ENCODE measurements at places on chromosomes 6 and 20. TPM values are rescaled to one million over a fixed set of nuclear protein-coding genes. Genes with fewer than 3 reads are reported as not detected.

GRCh38 chr6:126199466-126199865 lies 140.4 kb upstream of the CENPW start:
- no peak for DNase-seq

Gene DEFB127
- polyA plus RNA-seq, result not detected

- DNase-seq, result peak; percentile 73
These were observed 117.9 kb downstream of the JARID2 start for GRCh38 chr6:15363523-15364400.

Gene CDS2
- 60.9 TPM for polyA plus RNA-seq

Gene MLN
- not detected for polyA plus RNA-seq

DNA sequence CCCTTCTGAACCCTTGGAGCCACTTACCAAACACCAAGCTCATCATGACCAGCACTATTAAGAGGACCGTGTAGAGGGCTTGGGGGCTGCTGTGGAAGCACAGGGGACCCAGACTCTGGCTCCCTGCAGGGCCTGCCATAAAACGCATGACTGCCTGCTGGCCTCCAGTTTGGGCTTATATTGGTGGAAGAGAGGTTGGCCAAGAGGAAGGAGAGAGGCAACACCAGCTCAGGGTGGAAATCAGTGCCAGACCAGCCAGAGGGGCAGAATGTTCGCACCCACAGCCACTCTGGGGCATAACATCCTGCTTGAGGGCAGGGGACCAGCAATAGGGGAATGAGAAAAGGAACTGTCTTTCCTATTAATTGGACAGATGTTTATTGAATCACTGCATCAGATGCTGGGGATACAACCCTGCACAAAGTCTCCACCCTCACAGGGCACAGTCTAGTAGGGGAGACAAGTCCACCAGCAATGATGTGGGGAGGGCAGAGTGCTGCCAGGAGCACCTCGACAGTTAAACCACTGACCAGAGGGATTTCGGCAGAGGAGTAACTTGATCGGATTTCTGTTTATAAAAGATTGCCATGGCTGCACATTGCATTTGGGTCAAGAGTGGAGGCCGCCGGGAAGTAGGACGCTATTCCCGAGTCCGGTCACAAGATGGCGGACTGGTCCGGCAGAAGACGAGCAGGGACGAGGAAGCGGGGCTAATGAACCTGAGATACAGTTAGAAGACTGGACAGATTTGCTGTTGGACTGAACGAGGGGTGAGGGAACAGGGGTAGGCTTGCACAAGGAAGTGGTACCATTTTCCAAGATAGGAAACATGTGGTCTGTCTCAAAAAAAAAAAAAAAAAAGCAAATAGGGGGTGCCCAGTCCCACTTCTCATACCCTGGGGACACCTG lies at the start of gene LY6G5C:
LY6G5C (minus strand) TSS at position 842 of the 909 bp plus-strand sequence; CDS start at position 148, 694 bp downstream.
- no peak for DNase-seq

DNA sequence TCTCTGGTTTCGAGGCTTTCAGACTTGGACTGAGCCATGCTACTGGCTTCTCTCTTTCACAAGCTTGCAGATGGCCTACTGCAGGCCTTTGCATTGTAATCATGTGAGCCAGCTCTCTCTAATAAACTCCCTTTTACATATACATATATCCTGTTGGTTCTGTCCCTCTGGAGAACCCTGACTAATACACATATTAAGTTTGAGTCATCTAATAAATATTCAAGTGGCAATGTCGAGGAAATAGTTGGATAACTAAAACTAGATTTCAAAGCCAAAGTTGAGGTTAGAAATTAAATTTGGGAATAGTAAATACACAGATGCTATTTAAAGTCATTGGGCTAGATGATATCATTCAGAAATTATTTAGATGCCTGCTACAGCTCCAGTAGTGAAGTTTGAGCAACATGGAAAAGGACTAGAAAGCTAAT lies 1343.4 kb downstream of the GRIK2 start:
- DNase-seq, result no peak

GRCh38 chr6:45685076-45685475 lies 307.3 kb upstream of the SUPT3H start:
- no peak for DNase-seq

DNA sequence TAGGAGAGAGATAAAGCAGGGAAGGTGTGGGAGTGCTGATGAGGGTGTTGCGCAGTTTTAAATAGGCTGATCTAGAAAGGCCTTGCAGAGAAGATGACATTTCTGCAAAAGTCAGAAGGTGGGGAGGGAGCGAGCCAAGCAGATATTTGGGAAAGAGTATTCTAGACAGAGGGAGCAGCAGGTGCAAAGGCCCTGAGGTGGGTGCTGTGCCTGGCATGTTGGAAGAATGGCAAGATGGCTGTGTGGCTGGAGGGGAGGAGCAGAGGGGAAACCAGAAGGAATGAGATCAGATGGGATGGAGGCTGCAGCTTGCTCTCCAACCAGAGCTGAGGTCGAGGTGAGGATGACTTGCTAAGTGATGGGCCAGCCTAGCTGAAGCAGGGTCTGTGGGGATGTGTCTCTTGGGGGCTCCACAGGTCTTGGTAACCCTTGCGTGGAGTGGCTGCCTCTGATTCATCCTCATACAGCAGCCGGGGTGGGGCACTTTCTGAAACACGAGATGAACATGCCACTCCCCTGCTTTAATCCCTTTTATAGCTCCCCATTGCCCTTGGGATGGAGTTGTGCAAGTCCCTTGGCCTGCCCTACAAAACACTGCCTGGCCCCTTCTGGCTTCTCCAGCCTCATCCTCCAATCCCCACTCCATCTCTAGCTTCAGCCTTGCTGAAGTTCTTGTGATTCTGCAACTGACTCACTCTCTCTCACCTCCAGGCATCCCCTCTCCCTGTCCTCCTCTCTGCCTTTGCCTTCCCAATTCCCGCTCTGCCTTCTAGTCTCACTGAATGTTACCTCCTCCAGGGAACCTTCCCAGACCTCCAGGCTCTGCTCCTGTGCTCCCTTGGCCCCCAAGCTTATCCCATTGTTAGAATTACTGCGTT lies 94.1 kb downstream of the CDH22 start:
- DNase-seq, result no peak

GRCh38 chr6:133309579-133309978 lies 68.4 kb downstream of the EYA4 start:
- no peak for DNase-seq

DNA sequence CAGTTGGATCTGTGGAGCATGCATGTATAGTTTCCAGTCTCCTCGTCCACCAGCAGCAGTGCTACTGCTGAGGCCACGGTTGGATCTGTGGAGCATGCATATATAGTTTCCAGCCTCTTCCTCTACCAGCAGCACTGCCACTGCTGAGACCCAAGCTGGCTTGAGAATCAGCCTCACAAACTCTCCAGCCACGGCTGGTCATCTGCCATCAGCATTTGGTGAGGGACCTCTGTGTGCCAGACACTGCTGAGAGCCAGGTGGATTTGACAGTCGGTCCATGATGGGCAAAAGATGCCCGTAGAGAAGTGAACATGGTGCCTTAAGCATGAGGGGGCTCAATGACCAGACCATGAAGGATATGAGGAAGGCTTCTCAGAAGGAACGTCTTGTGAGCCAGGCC lies 46.4 kb downstream of the SLC9A8 start:
- DNase-seq, result no peak

GRCh38 chr6:13528777-13529343 lies 41.5 kb upstream of the GFOD1 start:
- no peak for DNase-seq

GRCh38 chr6:89199579-89199978 lies 17.6 kb downstream of the GABRR1 start:
- DNase-seq, result no peak

DNA sequence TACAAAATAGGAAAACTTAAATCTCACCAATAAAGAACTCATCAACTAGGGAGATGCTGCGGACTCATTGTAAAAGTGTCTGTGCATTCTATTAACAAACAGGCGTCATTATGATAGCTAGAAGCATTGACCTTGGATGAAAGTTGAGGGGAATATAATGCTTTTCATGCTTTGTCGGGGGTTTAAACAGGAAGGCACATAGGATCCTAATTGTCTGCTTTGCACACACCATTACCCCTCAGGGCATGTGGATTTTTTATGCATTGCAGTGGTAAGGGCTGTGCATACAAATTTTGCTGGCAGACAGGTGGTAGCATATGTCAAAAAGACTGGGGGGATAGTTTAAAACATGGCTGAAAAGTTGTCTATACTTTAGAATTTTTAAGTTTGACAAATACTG lies 447.9 kb upstream of the PLCB4 start:
- no peak for DNase-seq

Gene MKKS
- polyA plus RNA-seq, result 14.9 TPM

GRCh38 chr20:50284811-50285375 lies 94.3 kb downstream of the CEBPB start:
- no peak for DNase-seq

DNA sequence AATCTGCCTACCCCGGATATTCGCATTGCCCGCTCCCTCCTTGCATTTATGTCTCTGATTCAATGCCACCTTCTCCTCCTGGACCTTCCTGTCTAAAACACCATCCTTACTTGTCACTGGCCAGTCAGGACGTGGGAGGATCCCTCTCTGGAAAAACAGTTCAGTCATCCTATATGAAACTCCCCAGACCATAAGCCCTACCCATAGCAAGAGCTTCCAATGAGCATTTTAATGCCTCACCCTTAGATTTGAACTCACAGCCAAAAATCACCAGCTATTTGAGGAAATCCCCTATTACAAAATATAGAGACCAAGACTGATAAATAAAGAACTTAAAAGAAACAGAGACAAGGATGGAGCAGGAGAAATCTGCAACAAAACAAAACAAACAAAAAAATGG lies 86.4 kb downstream of the SHLD1 start:
- no peak for DNase-seq

Gene GSTA2
- not detected for polyA plus RNA-seq

DNA sequence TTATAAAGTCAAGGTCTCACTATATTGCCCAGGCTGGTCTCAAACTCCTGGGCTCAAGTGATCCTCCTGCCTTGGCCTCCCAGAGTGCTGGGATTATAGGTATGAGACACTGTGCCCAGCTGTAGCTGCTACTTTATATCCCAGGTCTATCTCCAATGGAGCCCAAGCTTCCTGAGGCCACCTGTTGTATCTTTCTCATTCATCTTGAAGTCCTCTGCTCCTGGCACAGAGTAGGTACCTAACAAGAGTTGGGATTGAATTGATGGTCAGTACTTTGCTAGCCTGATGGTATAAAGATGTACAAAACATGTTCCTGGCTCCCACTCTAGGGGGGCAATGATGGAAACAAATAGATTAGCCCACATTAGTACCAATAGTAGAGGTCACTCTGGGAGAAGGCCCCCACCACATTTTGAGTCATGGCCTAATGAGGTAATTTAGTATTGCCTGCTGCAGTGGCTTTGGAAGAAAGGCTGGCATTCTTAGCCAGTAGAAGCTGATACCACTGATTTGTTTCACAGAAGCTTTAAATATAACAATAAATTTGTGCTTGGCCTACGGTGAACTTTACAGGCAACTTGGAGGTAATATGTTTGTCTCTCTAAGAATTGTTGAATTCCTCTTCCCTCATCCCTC lies 5.4 kb downstream of the PTPN1 start:
- DNase-seq, result no peak

DNA sequence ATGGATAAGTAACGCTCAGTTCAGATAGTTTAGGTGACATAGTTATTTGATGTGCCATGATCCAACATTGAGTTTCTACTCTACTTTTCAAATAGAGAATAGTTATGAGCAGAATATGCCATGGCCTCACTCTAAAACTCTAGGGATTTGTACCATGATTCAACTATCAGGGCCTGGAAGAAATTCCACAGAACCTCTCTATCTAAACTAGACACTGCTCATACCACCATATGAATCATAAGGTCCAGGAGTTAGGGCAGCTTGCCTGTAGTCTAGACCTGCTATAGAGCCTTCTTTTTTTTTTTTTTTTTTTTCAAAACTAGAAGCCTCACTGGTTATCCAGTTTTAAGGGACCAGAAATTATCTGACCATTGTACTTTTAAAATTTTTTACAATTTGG lies 571.8 kb upstream of the IMPG1 start:
- DNase-seq, result no peak

- DNase-seq, result no peak
These were observed 165.7 kb downstream of the ZNF217 start for GRCh38 chr20:53427951-53428350.

DNA sequence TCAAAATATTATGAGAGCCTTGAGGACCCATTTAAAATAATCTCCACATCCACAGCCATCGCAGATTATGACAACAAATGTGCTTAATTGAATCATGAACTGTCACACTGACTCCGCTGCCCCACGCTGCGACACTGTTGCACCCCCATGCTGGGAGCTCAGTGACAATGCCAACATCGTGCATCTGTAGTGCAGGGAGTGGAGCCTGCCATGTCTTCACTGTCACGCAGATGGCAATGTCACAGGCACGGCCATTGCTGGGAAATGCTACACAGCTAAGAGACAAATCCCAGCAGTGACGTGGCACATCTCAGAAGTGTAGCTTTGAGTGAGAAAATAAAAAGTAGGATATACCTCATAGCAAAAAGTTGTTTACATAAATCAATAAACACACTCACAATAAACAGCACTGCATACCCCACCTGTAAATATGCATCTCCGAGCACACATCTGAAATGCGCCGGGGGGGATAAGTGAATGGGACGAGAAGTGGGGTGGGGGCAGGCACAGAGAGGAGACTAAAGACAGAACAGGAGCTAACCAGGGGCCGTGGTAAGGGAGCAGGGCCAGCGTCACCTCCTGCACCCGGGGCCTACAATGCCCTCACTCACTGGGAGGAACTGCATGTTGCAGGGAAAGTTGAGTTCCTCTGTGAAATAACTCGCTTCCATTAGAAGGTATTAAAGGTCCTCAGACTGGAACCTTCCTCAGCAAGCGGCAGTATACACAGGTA lies 349.9 kb downstream of the THBS2 start:
- DNase-seq, result no peak

- DNase-seq, result no peak
These were observed 4.9 kb downstream of the SLC22A2 start for GRCh38 chr6:160253714-160254113.

DNA sequence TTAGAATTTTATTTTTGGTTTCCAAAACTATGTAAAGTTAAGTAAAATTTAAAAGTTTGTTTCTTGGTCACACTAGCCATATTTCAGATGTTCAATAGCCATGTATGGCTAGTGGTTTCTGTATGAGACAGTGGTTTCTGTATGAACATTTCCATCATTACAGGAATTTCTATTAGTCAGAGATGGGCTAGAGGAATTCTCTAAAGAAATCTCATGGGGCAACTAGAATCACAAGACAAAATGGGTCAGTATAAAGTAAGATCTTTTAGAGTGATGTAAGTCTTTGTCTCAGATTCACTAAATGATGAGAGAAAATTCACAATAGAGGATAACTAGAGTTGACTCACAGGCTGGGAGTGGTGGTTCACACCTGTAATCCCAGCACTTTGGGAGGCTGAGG lies 149.0 kb downstream of the FUT9 start:
- DNase-seq, result no peak

- DNase-seq, result no peak
These were observed 35.5 kb upstream of the NCOA3 start for GRCh38 chr20:47466213-47466612.

GRCh38 chr6:163289447-163289846 lies 125.1 kb upstream of the QKI start:
- no peak for DNase-seq

- no peak for DNase-seq
These were observed at the start of gene ACSS2 for GRCh38 chr20:34876406-34877282. ACSS2 (plus strand) TSS chr20:34876612; CDS start chr20:34876646, 34 bp downstream.

GRCh38 chr6:169722362-169723199 lies 1.7 kb downstream of the PHF10 start:
- no peak for DNase-seq

Gene CD93
- polyA plus RNA-seq, result 0.30 TPM

Measured in GM12878 (cell line).